NCI-H1092 (cell line): ENCODE measurements at places on chromosomes 3 and 15.

DNA sequence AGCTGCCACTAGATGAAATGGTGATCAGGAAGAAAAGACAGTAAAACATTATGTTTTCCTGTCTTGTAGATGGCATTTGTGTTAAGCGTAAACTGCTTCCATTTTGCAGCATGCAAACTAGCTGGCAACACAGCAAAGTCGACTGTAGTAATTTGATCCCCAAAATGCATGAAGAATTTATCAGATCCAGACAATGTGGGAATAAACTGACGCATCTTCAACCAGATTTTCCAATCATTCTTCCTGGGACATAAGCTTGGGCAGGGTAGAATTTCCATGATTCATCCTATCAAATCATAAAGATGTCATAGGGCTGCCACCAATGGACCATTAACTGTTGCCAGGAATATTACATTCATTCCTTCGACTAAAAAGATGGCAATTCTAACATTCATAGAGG lies 260.3 kb downstream of the ERC2 start:
- no peak for DNase-seq

GRCh38 chr15:58510715-58511598 lies 79.2 kb downstream of the LIPC start:
- DNase-seq: no peak

DNA sequence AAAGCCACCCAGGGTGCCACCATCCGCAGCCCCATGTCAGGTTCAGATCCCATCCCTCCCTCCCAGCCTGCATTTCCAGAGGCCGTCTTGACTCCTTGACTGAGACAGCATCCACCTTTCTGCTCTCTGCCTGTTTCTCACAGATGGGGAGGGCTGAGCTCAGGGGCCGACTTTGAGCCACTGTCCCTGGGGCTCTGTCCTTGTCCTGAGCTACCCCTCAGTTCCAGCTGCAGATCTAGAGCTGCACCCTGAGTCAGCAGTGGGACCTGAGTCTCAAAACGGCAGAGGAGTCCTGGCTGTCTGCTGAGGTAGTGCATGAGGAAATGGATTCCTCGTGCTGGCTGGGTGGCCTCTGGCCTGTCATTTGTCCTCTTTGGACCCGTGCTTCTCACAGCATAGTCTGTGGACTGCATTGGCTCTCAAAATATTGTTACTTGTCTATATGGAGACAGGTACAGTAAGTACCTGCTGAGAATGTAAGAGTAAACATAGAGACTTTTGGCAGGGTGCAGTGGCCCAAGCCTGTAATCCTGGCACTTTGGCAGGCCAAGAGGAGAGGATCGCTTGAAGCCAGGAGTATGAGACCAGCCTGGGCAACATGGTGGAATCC lies 22.3 kb downstream of the RPLP1 start:
- DNase-seq: no peak

- DNase-seq: no peak
These were observed 87.5 kb downstream of the FAM43A start for GRCh38 chr3:194773216-194773615.

- no peak for DNase-seq
These were observed 62.2 kb upstream of the RGMA start for GRCh38 chr15:93150910-93151881.

DNA sequence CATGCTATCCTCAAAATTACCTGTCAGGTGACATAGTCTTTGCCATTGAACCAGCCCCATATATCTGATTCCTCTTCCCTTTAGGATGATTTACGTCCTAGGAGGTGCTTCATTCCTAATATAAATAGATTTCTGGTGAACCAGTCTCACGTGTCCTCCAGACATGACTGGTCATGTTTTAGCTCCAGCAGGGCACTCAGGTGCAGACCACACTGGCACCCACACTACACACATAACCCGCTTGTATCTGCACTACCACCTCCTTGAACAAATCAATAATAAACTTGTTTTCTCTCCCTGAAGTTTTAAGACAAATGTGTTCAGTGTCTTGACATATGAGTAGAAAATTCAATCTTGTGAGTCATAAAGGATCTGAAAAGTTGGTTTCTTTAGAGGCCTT lies 155.5 kb downstream of the GOLIM4 start:
- DNase-seq: no peak

DNA sequence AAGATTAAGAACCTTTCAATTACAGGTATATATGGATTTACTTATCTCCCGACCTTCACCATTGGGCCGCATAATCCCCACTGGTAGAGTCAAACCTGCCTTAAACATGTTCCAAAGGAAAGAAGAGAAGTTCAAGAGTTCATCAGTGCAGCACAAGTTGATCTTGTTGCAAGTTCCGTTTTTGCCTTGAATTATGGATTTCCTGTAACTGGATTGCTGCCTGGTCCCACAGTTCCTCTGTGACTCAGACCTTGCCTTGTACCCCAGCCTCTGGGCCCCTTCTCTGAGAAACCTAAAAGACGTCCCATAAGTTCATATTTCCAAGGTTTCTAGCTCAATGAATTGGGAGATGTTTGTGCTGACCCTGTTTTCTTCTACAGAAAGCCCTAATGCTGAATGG lies 112.5 kb upstream of the THBS1 start:
- DNase-seq: no peak

GRCh38 chr15:47356297-47356696 lies 361.0 kb upstream of the SEMA6D start:
- DNase-seq: no peak

GRCh38 chr15:44099671-44100070 lies 95.4 kb downstream of the FRMD5 start:
- no peak for DNase-seq
